Activated CD4-positive, alpha-beta memory T cell treated with anti-CD3 and anti-CD28 coated beads for 36 hours (primary cell): ENCODE measurements at places on chromosomes 7 and 10. TPM values are rescaled to one million over a fixed set of nuclear protein-coding genes. Genes with fewer than 3 reads are reported as not detected.

DNA sequence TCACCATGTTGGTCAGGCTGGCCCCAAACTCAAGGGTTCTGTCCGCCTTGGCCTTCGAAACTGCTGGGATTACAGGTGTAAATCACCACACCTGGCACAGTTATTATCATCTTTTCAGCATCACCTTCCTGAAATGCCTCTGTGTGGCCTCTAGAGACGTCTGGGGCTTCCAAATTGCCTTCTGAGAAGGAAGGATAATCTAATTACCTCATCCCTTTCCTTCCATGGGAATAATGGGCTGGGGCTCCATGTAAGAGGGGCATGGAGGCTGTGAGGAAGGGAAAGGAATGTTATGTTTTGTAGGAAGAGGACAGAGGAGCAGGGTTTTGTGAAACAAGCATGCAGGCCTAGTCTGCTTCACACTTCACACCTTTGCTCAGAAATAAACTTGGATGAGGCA lies 22.2 kb upstream of the PODXL start:
- no peak for DNase-seq
- H3K27me3 ChIP-seq, result no peaks in the 10 kb centered on the region
- no peaks in the 10 kb centered on the region for H3K4me1 ChIP-seq
- no peaks in the 10 kb centered on the region for H3K36me3 ChIP-seq
- no peak overlapping the region for H3K27ac ChIP-seq

DNA sequence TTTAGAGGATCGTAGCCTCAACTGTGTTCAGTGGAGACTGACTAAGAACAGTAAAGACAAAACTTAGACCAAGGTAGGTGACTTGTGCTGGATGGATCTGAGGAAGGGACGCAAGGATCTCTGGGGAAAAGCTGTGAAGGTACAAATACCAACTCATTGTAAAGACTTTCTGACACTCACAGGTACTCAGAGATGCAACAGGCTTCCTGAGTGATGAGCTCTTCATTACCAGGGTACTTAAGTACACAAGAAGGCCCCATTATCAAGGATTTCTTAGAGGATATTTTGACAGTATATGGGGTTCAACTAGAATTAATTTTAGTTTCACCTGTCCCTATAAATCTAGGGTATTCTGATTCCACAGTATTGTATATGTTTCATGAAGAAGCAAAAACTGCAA lies 440.7 kb downstream of the PLXDC2 start:
- no peak overlapping the region for H3K27ac ChIP-seq
- H3K36me3 ChIP-seq, result no peaks in the 10 kb centered on the region
- H3K27me3 ChIP-seq, result no peaks in the 10 kb centered on the region
- no peak overlapping the region for H3K4me3 ChIP-seq
- no peak for DNase-seq
- no peaks in the 10 kb centered on the region for H3K4me1 ChIP-seq

The MUC3A gene
- not detected for total RNA-seq

DNA sequence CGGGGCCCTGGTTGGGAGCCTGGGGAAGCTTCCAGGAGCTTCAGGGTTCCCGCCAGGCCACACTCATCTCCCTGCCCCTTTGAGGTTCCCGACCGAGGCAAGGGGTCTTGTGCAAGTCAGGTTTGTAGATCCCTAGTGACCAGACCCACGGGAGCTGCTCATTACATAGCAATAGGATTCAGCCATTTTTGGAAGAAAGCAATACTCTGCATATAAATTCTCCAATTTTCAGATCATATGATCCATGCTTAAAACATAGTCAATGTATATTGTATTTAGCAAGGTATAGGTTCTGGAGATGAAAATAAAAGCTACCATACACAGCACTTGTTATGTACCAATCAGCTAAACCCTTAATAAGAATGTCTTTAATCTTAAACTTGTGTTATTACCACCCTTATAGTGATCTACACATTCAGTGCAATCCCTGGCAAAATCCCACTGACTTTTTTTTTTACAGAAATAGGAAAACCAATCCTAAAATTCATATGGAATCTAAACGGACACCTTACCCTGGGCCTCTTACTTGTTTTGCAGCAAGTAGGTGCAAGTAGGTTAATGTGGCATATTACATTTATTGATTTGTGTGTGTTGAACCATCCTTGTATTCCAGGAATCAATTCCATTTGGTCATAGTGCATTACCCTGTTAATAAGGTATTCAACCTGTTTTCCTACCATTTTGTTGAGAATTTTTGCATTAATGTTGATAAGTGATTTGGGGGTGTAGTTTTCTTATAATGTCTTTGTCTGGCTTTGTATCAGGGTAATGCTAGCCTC lies 13.8 kb upstream of the FKBP9 start:
- peak overlapping the region; percentile 55 for H3K4me3 ChIP-seq
- H3K27ac ChIP-seq, result no peak overlapping the region
- peaks cover 10% of the 10 kb centered on the region for H3K4me1 ChIP-seq
- no peak for DNase-seq
- peaks cover 3% of the 10 kb centered on the region for H3K27me3 ChIP-seq

The TAF6 gene
- 63.7 TPM for total RNA-seq

GRCh38 chr7:117325836-117326235 lies 3.0 kb upstream of the WNT2 start:
- no peak for DNase-seq
- H3K4me3 ChIP-seq, result no peak overlapping the region
- H3K27me3 ChIP-seq, result peaks cover 42% of the 10 kb centered on the region
- H3K27ac ChIP-seq, result no peak overlapping the region
- no peaks in the 10 kb centered on the region for H3K36me3 ChIP-seq
- peaks cover 1% of the 10 kb centered on the region for H3K4me1 ChIP-seq

DNA sequence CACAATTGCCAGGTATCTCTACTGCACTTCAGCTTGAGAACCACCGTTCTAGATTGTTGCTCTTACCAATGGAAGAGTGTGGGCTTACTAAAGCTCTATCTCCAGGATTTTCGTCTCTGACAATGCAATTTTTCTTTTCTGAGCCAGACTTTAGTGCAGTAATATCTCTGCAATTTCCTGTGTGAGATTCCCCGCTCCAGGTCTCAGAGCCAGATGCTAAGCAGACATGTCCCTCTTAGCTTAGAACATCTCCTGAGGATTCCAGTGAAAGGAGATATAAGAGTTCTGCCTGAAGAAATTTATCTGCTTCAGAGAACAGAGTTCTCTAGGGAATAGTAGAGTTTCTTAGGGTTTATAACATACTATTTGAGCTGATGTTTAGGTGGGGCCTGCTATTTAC lies 82.0 kb downstream of the SND1 start:
- no peak overlapping the region for H3K4me3 ChIP-seq
- peaks cover 3% of the 10 kb centered on the region for H3K4me1 ChIP-seq
- DNase-seq, result no peak
- H3K27ac ChIP-seq, result no peak overlapping the region
- peaks cover 42% of the 10 kb centered on the region for H3K36me3 ChIP-seq

The FKBP9 gene
- total RNA-seq, result 0.78 TPM

The SPRN gene
- total RNA-seq, result not detected

The ABCB1 gene
- 4.7 TPM for total RNA-seq

The TACR2 gene
- not detected for total RNA-seq

DNA sequence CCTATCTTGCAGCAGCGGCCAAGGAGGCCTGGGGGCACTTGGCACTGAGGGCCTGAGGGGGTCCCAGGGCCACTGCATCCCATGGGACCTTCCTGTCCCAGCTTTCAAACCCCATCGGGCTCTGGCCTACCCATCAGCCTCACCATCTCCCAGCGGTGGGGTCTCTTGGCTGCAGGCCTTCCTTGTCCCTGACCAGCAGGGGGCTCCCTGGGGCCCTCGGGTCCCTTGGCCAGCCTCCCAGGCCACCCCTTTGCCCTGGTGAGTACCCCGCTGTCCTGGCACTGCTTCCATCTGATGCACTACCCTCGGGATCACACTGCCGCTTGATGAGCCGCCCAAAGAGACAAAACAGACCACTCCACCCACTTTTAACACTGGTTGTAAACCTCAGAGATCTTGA lies 43.5 kb downstream of the YKT6 start:
- H3K27ac ChIP-seq, result no peak overlapping the region
- H3K27me3 ChIP-seq, result no peaks in the 10 kb centered on the region
- H3K4me1 ChIP-seq, result no peaks in the 10 kb centered on the region
- H3K36me3 ChIP-seq, result no peaks in the 10 kb centered on the region
- no peak overlapping the region for H3K4me3 ChIP-seq
- DNase-seq, result peak; percentile 48
